NCI-H2081 treated with DMSO at 0.1 percent for 48 hours (cell line): ENCODE measurements at places on chromosomes 5 and 9.

DNA sequence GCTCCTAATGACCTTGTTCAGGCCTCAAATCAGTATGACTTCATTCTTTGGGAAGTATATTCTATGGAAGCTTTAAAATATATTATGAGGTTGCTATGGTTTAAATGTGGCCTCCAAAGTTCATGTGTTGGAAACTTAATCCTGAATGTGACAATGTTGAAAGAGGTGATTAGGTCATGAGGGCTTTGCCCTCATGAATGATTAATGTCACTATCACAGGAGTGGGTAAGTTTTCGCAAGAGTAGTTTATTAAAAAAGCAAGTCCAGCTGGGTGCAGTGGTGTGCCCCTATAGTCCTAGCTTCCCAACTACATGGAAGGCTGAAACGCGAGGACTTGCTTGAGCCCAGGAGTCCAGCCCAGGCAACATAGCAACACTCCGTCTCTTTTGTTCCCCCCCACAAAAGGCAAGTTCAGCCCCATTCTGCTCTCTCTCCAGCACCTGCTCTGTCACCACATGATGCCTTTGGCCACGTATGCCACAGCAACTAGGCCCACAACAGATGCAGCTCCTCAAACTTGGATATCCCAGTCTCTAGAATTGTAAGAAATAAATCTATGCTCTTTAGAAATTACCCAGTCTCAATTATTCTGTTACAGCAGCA is 105.3 kb downstream of the SIL1 start:
- no peak for DNase-seq

DNA sequence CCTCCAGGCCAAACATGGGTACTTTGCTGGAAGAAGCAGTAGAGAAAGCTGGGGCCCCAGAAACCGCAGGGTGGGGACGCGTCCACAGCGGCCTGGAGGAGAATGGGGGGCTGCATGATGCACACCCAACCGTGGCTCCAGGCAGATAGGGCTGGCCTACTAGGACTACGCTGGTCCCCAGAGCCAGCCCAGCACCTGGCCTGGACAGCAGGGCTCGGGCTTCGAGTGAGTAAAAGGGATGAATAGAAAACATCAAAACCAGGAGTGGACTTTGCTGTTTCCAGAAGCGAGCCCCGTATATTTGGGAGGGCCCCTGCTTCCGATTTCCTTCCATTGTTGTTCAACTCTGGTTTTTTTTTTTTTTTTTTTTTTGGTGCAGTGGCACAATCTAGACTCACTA is 30.7 kb downstream of the DBH start:
- no peak for DNase-seq

- DNase-seq, result no peak
Measured at GRCh38 chr5:95615164-95615467, 4.8 kb upstream of the GPR150 start.

DNA sequence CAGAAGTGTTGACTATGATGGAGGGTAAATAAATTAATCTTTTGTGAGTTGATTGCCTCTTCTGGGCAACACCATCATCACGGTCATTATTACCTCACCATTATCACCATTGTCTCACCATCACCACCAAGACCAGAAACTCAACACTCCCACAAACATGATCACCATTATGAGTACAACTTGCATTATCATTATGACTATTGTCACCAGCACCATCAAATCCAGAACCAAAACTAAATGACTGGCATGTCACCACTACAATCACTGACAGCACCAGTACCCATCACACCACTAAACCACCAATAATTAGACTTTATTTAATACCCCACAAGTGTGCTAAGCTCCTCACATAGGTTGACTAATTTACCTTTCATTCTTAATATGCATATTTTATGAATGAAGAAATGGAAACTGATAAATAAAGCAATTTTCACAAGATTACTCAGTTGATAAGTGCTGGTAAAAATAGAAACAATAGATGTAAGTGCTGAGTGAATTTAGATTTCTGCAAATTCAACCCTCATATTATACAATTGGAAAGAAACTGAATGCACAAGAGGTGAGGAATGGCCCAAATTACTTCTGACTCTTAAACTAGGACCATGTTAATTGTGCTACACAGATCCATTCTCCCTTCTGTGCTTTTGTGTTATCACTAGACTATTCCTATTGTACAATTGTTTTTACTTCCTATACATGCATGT is 517.8 kb upstream of the PAPPA start:
- DNase-seq, result no peak
